ENCODE measurements at places on chromosomes 4 and X. TPM values are rescaled to one million over a fixed set of nuclear protein-coding genes. Genes with fewer than 3 reads are reported as not detected.

Gene PASD1
- not detected for total RNA-seq

Gene P2RY10
- 46.4 TPM for total RNA-seq

Gene MCUB
- total RNA-seq = 132 TPM

Gene BTC
- total RNA-seq = not detected

Gene RPA4
- 0.50 TPM for total RNA-seq

Gene ARMCX2
- 2.6 TPM for total RNA-seq

Gene ASMT
- total RNA-seq = not detected

Gene HPF1
- 23.3 TPM for total RNA-seq

Gene BST1
- total RNA-seq = 0.82 TPM

Gene SPATA18
- total RNA-seq = 0.35 TPM

Gene TMEM35A
- total RNA-seq = not detected

Gene COX7B2
- not detected for total RNA-seq

Gene NLGN4X
- total RNA-seq = 0.05 TPM

Gene STK32B
- not detected for total RNA-seq

Gene KCND1
- 2.9 TPM for total RNA-seq

Gene ADH6
- not detected for total RNA-seq

Gene FBXW7
- 52.2 TPM for total RNA-seq

All from activated CD4-positive, alpha-beta T cell treated with anti-CD3 and anti-CD28 coated beads, Interleukin-2, amount 10 ng/mL, durations not matched to agents 7 days and 5 days (primary cell).